Trophoblast cell (in vitro differentiated cells and primary cell): ENCODE measurements at places on chromosomes 4 and X.

GRCh38 chr4:158208963-158209640 lies 1.2 kb upstream of the TMEM144 start:
- H3K4me1 ChIP-seq, result no peaks in the 10 kb centered on the region
- DNase-seq, result no peak

GRCh38 chr4:726838-727237 lies 21.2 kb downstream of the PCGF3 start:
- H3K27ac ChIP-seq, result no peak overlapping the region
- peaks cover 46% of the 10 kb centered on the region for H3K36me3 ChIP-seq
- H3K4me3 ChIP-seq, result no peak overlapping the region
- no peak for DNase-seq

- peaks cover 4% of the 10 kb centered on the region for H3K4me1 ChIP-seq
- DNase-seq, result peak; percentile 3
- H3K4me3 ChIP-seq, result no peak overlapping the region
- H3K27ac ChIP-seq, result no peak overlapping the region
- no peaks in the 10 kb centered on the region for H3K27me3 ChIP-seq
These were observed 10.4 kb downstream of the AFP start for GRCh38 chr4:73446336-73446938.

DNA sequence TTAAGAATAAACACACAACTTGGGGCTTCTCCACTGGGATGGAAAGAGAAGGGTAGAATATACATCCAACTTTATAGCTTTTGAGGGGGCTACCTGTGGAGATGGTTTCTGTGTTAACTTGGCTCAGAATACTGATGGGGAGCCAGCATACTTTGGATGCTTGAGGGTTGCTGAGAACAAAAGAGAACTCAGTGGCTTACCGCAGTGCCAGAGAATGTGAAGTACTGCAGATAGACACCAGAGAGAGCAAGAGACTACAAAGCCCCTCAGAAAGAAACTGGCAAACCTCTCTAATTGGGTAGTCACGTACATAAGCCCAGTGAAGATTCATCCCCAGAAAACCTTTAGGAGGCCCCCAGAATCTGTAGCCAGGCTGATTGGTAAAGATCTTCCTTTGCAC lies 214.4 kb downstream of the DCHS2 start:
- no peak for DNase-seq
- H3K27me3 ChIP-seq, result no peaks in the 10 kb centered on the region
- H3K4me1 ChIP-seq, result no peaks in the 10 kb centered on the region
- H3K36me3 ChIP-seq, result no peaks in the 10 kb centered on the region
- H3K4me3 ChIP-seq, result no peak overlapping the region
- H3K27ac ChIP-seq, result no peak overlapping the region

- H3K27me3 ChIP-seq, result no peaks in the 10 kb centered on the region
- peaks cover 26% of the 10 kb centered on the region for H3K36me3 ChIP-seq
- H3K4me1 ChIP-seq, result peaks cover 3% of the 10 kb centered on the region
These were observed 2.9 kb downstream of the ARAF start for GRCh38 chrX:47563801-47564315.

GRCh38 chrX:54157561-54157960 lies 25.5 kb downstream of the FAM120C start:
- no peak overlapping the region for H3K27ac ChIP-seq
- H3K36me3 ChIP-seq, result no peaks in the 10 kb centered on the region
- H3K4me3 ChIP-seq, result no peak overlapping the region
- no peak for DNase-seq
- no peaks in the 10 kb centered on the region for H3K27me3 ChIP-seq

GRCh38 chr4:1038948-1039492 lies 27.6 kb downstream of the FGFRL1 start:
- no peaks in the 10 kb centered on the region for H3K36me3 ChIP-seq
- no peak overlapping the region for H3K27ac ChIP-seq
- H3K4me3 ChIP-seq, result no peak overlapping the region
- no peaks in the 10 kb centered on the region for H3K27me3 ChIP-seq
- no peak for DNase-seq
- peaks cover 18% of the 10 kb centered on the region for H3K4me1 ChIP-seq

DNA sequence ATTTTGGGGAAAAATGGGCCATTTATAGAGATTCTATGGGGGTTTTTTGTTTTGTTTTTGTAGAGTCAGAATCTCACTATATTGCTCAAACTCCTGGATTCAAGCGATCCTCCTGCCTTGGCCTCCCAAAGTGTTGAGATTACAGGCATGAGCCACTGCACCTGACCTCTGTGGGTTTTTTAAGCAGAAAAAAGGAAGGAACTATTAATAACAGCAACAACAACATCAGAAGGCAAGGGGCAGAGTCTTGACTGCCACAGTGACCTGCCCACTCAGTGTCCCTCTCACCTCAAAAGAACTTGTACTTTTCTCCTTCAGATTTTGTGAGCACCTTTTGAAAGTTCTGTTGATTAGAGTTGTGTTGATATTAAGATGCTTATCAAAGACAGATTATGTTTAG lies 48.1 kb downstream of the FNIP2 start:
- no peak overlapping the region for H3K4me3 ChIP-seq
- H3K27me3 ChIP-seq, result no peaks in the 10 kb centered on the region
- H3K4me1 ChIP-seq, result peaks cover 7% of the 10 kb centered on the region

- no peaks in the 10 kb centered on the region for H3K27me3 ChIP-seq
- peak; percentile 7 for DNase-seq
- H3K27ac ChIP-seq, result no peak overlapping the region
- H3K4me1 ChIP-seq, result no peaks in the 10 kb centered on the region
- no peak overlapping the region for H3K4me3 ChIP-seq
These were observed 854.4 kb upstream of the INTU start for GRCh38 chr4:126778348-126778747.

GRCh38 chr4:80540785-80541469 lies 205.4 kb downstream of the CFAP299 start:
- no peak overlapping the region for H3K27ac ChIP-seq
- DNase-seq, result no peak
- no peaks in the 10 kb centered on the region for H3K36me3 ChIP-seq
- no peaks in the 10 kb centered on the region for H3K4me1 ChIP-seq
- H3K4me3 ChIP-seq, result no peak overlapping the region
- no peaks in the 10 kb centered on the region for H3K27me3 ChIP-seq

DNA sequence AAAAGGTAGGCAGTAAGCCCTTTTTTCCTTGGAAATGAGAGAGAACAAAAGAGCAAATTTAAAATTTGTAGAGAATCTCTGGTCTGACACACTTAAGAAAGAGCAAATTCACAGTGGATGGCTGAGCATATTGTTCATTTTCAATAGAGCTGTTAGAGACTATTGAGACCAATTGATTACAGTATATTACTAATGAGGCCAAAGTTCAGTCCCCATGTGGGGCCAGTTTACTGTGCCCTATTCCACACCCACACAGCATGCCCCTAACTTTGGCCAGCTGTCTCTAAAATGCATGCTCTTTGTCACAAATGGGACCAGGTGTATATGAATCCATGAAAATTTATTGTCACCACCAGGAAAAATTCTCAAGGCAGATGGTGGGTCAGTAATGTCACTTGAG lies 470.5 kb downstream of the PCDH7 start:
- H3K27me3 ChIP-seq, result no peaks in the 10 kb centered on the region
- H3K36me3 ChIP-seq, result no peaks in the 10 kb centered on the region
- no peak overlapping the region for H3K4me3 ChIP-seq
- no peak overlapping the region for H3K27ac ChIP-seq
- no peak for DNase-seq

DNA sequence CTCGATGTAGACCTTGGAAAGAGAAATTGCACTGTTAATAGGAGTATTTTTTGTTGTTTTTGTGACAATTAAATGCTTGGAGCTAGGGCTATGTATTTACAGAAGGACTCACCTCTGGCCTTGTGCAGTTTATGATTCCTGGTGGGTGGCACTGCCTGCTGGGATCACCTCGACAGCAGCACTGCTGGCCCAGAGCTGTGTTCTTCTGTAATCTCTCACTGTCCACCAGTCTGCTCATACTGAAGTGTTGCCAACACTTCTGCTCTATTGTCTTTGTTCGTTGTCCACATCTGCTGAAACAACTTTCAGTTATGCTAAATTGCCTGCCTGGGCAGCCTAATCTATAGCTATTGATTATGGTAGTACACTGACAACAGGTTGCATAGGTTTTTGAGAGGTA lies 194.4 kb upstream of the ANK2 start:
- H3K4me1 ChIP-seq, result no peaks in the 10 kb centered on the region
- no peaks in the 10 kb centered on the region for H3K27me3 ChIP-seq
- no peak for DNase-seq
- no peak overlapping the region for H3K27ac ChIP-seq
- no peaks in the 10 kb centered on the region for H3K36me3 ChIP-seq

- DNase-seq, result no peak
- no peaks in the 10 kb centered on the region for H3K4me1 ChIP-seq
- H3K27ac ChIP-seq, result no peak overlapping the region
- H3K27me3 ChIP-seq, result no peaks in the 10 kb centered on the region
These were observed 173.6 kb upstream of the LNX1 start for GRCh38 chr4:53764761-53765490.

- no peaks in the 10 kb centered on the region for H3K27me3 ChIP-seq
- no peak overlapping the region for H3K27ac ChIP-seq
- no peaks in the 10 kb centered on the region for H3K36me3 ChIP-seq
- no peak overlapping the region for H3K4me3 ChIP-seq
- DNase-seq, result no peak
- H3K4me1 ChIP-seq, result no peaks in the 10 kb centered on the region
These were observed 261.0 kb upstream of the NDST3 start for GRCh38 chr4:117773064-117773936.

DNA sequence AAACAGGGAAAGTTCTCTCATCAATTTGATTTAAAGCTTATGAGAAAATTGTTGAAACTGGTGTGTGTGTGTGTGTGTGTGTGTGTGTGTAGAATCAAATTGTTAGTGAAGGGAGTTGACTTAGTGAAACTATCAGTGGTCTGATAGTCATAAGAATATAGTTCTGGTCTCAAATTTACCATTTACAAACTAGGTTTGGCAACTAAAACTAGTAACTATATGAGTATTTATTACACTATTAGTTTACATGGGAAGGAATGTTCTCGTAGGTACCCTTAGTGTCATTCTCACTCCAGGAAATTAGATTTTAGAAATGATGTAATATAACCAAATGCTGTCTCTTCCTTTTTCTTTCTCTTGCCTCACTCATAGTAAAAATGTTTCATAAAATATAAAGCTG lies 11.9 kb downstream of the SULT1E1 start:
- H3K4me3 ChIP-seq, result no peak overlapping the region
- H3K36me3 ChIP-seq, result no peaks in the 10 kb centered on the region
- no peaks in the 10 kb centered on the region for H3K27me3 ChIP-seq
- no peaks in the 10 kb centered on the region for H3K4me1 ChIP-seq

DNA sequence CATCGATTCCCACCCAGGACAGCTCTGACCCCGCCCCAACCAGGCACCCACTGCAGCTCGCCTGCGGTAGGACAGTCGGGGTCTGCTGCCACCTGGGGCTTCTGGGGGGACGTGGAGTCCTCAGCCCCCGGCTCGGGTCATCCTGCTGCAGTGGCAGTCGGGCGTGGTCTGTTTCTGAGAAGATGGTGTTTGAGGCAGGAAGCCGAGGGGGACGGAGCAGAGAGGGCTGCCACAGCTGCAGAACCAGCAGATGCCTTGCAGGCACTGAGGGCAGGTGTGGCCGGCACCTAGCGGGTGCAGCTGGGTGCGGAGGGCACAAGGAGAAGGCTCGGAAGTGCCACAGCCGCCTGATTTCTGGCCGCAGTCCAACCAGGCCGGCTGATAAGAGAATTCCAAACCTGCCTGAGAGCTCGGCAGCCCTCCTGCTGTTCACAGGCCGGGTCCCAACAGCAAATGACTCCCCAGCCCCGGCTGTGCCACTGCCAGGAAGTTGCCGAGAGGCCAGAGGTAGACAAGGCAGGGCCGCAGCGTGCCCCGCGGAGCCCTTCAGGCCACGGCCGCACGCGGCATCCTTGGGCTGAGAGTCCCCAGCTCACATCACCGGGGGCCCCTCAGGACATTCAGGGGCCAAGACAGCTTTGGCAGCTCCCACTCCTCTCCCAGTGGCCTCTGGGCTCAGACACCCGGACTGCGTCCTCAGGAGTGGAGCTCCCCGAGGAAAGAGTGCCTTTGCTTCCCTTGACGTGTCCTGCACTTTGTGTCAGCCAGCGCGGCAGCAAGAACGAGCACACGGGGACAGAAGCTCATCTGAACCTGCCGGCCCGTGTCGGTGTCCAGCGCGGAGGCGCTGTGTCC lies 9.4 kb upstream of the CPLX1 start:
- no peak overlapping the region for H3K4me3 ChIP-seq
- H3K27me3 ChIP-seq, result no peaks in the 10 kb centered on the region
- no peaks in the 10 kb centered on the region for H3K4me1 ChIP-seq
- no peak for DNase-seq
- H3K36me3 ChIP-seq, result no peaks in the 10 kb centered on the region
- no peak overlapping the region for H3K27ac ChIP-seq

DNA sequence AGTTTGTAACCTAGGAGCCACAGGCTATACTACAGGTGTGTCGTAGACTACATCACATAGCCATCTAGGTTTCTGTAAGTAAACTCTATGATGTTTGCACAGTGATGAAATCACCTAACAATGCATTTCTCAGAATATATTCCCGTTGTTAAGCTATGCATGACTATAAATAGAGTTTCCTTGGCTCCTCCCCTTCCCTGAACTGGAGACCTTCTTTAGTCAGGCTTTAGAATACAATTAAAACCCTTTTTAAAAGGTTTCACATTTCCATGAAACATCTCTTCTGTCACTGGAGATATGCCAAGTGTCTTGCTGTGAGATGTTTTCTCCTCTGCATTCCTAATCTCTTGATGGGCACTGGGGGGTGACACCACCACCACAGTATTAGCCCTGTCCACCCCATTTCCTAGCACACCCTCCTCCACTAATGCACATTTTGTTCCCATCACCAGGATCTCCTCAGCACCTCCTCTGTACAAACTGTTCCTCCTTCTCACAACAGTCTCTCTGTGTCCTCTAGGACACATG lies 334.6 kb upstream of the CPEB2 start:
- no peaks in the 10 kb centered on the region for H3K27me3 ChIP-seq
- H3K27ac ChIP-seq, result no peak overlapping the region
- no peaks in the 10 kb centered on the region for H3K4me1 ChIP-seq
- no peak overlapping the region for H3K4me3 ChIP-seq
- DNase-seq, result no peak

- no peak overlapping the region for H3K27ac ChIP-seq
- no peaks in the 10 kb centered on the region for H3K27me3 ChIP-seq
- H3K4me1 ChIP-seq, result no peaks in the 10 kb centered on the region
- no peak for DNase-seq
- H3K4me3 ChIP-seq, result no peak overlapping the region
- no peaks in the 10 kb centered on the region for H3K36me3 ChIP-seq
These were observed 245.2 kb upstream of the FSTL5 start for GRCh38 chr4:162409048-162409447.

DNA sequence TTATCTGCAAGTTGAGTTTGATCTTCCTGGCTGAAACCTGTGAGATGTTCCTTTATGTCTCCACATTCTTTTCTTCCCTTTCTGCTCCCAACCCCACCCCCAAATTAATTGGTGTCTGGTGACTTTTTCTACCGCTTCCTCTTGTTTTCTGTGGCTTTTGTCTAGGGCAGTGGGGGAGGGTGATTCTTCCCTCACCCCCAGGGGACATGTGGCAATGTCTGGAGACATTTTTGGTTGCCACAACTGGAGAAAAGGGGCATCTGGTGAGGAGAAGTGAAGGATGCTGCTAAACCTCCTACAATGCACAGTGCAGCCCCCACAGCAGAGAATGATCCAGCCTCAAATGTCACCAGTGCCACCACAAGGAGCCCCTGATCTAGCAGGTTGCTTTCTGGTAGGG lies 152.9 kb downstream of the NHS start:
- no peaks in the 10 kb centered on the region for H3K27me3 ChIP-seq
- H3K4me1 ChIP-seq, result peaks cover 1% of the 10 kb centered on the region
- H3K27ac ChIP-seq, result no peak overlapping the region
- no peak for DNase-seq
- no peak overlapping the region for H3K4me3 ChIP-seq
- H3K36me3 ChIP-seq, result no peaks in the 10 kb centered on the region
